ENCODE measurements at places on chromosomes 4 and X.

- DNase-seq = no peak
Observed at GRCh38 chr4:74311696-74312313, 3.5 kb downstream of the EPGN start.

- DNase-seq = no peak
Observed at GRCh38 chrX:39749135-39749534, 348.6 kb downstream of the BCOR start.

- DNase-seq = no peak
Observed at GRCh38 chr4:5378002-5378401, 326.7 kb downstream of the STK32B start.

DNA sequence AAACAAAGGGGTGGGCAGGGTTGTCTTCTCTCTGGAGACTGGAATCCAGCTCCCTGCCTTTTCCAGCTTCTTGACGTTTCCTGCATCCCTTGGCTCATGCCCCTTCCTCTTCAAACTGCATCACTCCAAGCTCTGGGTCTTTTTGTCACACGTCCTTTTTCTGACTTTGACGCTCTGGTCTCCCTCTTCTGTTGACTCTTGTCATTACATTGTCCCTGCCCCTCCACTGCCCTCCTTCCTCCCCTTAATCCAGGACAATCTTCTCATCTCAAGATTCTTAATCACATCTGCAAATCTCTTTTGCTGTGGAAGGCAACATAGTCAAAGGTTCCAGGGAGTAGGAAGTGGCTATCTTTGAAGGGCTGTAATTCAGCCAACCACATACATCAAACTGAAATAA is 178.3 kb downstream of the TMA16 start:
- no peak for DNase-seq

GRCh38 chr4:34250562-34250961 is 1993.8 kb downstream of the ARAP2 start:
- DNase-seq = no peak

DNA sequence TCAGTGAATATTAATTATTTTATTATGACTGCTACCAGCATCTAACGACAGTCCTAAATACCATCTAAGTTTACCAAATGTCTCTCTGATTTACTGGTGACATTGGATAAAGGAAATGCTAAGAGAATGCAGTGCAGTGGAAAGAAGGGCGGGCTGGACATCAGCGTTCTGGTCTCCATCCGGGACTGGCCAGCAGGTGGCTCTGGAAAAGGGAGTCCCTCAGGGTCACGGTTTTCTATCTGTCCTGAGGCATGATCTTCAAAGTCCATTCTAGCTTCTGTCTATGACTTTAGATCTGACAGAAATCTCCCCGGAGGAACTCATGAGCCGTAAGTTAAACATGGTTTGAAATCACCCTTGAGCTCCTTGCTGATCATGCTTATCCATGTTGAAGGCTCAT is 3.3 kb downstream of the TRIM2 start:
- DNase-seq = no peak

GRCh38 chr4:105147553-105148161 is 981 bp downstream of the TET2 start:
- DNase-seq = peak; percentile 28

DNA sequence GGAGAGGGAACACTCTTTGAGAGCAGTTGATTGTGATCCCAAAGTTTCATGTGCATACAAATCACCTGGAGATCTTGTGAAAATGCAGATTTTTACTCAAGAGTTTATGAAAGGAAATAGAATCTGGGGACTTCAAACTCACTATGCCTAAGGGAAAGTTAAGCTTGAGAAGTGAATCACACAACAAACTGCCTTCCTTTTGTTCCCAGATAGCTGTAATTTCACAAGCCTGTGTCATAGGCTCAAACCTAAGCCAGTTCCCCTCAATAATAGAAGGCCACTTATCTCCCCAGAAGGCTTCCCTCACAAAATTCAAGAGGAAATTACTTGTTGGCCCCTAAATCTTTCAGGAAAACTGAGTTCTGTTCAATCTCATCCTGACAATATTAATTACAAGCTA is 132.8 kb upstream of the MAGEB16 start:
- no peak for DNase-seq

- no peak for DNase-seq
Observed at GRCh38 chr4:13108096-13108495, 376.0 kb downstream of the RAB28 start.

- DNase-seq = no peak
Observed at GRCh38 chr4:89077761-89078160, 20.8 kb upstream of the FAM13A start.

- no peak for DNase-seq
Observed at GRCh38 chr4:581181-581580, 5.1 kb upstream of the TMEM271 start.

- no peak for DNase-seq
Observed at GRCh38 chr4:14178421-14178820, 550.9 kb upstream of the BOD1L1 start.

DNA sequence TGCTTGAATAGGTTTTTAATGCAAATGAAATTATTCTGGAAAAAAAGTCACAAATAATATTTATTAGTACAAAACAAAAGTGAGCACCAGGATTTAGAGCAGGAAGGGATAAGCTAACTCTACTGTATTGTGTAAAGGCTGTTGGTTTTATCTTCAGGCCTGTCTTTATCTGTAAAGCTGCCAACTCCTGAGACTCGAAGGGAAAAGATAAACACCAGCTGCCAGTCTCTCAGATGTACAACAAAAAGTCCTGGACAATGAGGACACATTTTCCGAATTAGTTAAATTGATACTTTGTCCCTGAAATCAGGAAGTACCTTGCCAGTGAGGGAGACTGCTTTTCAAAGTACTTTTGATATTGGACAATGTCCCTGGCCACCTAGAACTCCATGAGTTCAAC is 8.8 kb downstream of the DDX60 start:
- DNase-seq = no peak

DNA sequence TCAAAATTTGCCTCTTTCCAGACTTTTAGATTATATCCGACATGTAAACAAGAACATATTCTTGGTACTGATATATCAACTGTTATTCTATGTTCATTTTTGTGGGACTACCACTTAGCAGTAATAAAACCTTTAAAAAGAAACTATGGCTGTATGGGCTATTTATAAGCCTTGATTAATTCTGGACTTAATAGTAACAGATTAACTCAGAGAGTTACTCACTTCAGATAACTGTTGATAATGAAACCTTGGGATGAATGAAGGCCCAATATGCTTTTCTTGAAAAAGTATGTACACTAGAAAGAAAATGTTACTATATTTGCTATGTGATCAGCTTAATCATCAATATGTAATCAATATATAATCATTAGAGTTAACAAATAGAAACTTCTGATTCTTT is 595.9 kb upstream of the BOD1L1 start:
- DNase-seq = no peak

- DNase-seq = no peak
Observed at GRCh38 chr4:6059375-6059805, 41.2 kb upstream of the C4orf50 start.

GRCh38 chr4:184715526-184715925 is 18.4 kb downstream of the CENPU start:
- no peak for DNase-seq

DNA sequence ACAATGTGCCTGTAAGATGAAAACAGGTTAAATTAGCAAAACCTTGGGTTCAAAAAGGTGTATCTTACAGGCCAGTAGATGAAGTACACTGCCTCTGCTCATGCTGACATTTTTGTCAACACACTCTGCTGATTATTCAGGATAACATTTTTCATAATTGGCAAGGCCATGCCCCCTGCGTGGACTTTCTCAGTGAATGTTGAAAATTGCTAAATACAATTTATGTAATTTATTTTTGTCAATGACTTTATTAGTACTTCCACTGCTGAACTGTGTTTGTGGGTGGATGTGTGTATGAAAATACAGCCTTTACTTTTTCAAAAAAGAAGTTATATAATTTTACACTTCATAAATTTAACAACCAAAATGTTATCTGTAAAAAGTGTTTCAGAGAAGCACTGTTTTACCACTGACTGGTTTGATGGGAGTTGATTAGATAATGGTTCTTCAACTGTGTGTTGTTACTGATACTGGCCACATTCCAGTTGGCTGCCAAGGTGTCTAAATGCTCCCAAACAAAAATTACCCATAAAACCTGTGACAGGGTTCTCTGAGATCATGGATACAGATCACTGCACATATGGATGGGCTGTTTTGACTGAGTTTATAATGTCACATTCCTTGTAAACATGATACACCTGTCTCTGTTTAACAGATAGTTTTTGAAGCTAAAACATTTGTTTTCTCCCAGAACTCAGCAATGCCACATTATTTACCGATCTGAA is 151.9 kb upstream of the SLC7A11 start:
- DNase-seq = no peak

GRCh38 chr4:80137631-80138030 is 59.7 kb upstream of the PRDM8 start:
- no peak for DNase-seq

- DNase-seq = no peak
Observed at GRCh38 chr4:174444390-174444789, 77.9 kb downstream of the HPGD start.

Measured in stimulated activated CD4-positive, alpha-beta T cell treated with anti-CD3 and anti-CD28 coated beads, Interleukin-12 subunit alpha, Interleukin-12 subunit beta, amount 100 ng/mL, for 4 hours (primary cell).